T-helper 1 cell (primary cell): ENCODE measurements at places on chromosomes 7 and 10.

GRCh38 chr7:34596887-34597286 lies 61.1 kb upstream of the NPSR1 start:
- no peak for DNase-seq

- DNase-seq: no peak
These were observed 976 bp downstream of the NAT16 start for GRCh38 chr7:101179117-101179516.

GRCh38 chr7:157425137-157425731 lies 88.4 kb downstream of the DNAJB6 start:
- DNase-seq: no peak

- DNase-seq: no peak
These were observed 900.6 kb downstream of the KCNMA1 start for GRCh38 chr10:76736815-76737618.

DNA sequence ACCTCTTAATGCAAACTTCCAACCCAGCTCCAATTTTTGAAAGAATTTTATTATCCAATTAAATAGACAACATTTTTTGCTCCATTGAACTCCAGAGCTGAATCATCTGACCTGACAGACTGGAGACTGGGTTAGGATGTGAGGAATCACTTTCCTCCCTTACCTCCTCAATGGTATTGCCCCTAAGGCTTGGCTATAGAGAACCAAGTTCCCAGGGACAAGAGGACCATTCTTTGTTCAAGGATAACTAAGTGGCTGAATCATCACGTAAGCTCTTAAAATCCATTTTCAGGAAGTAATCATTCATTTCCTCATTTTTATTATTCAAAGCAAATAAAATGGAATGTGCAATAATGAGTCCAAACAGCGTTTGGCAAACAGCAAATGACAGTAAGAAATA lies 335.1 kb downstream of the GATA3 start:
- DNase-seq: no peak

- no peak for DNase-seq
These were observed 48.1 kb upstream of the WNT16 start for GRCh38 chr7:121280656-121281055.

GRCh38 chr10:89210794-89211425 lies 3.8 kb upstream of the CH25H start:
- no peak for DNase-seq

- DNase-seq: no peak
These were observed 260.4 kb downstream of the SEMA3A start for GRCh38 chr7:83934118-83934734.

- no peak for DNase-seq
These were observed 34.4 kb upstream of the AGR3 start for GRCh38 chr7:16916105-16916639.

DNA sequence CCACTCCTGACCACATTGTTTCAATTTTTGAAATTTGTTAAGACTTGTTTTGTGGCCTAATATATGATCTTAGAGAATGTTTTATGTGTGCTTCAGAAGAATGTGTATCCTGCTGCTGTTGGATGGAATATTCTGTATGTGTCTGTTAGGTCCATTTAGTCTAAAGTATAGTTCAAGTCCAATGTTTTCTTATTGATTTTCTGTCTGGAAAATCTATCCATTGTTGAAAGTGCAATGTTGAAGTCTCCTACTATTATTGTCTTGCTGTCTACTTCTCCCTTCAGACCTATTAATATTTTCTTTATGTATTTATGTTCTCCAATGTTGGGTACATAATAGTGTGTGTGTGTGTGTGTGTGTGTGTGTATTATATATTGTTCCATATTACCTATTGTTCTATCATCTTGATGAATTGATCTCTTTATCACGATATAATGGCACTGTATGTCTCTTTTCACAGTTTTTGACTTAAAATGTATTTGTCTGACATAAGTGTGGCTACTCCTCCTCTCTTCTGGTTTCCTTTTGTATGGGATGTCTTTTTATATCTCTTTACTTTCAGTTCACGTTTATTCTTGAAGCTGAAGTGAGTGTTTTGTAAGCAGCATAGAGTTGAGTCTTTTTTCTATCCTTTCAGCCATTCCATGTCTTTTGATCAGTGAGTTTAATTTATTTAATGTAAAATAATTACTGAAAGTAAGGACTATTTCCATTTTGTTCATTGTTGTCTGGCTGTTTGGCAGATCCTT lies 61.3 kb downstream of the AKR1D1 start:
- no peak for DNase-seq

DNA sequence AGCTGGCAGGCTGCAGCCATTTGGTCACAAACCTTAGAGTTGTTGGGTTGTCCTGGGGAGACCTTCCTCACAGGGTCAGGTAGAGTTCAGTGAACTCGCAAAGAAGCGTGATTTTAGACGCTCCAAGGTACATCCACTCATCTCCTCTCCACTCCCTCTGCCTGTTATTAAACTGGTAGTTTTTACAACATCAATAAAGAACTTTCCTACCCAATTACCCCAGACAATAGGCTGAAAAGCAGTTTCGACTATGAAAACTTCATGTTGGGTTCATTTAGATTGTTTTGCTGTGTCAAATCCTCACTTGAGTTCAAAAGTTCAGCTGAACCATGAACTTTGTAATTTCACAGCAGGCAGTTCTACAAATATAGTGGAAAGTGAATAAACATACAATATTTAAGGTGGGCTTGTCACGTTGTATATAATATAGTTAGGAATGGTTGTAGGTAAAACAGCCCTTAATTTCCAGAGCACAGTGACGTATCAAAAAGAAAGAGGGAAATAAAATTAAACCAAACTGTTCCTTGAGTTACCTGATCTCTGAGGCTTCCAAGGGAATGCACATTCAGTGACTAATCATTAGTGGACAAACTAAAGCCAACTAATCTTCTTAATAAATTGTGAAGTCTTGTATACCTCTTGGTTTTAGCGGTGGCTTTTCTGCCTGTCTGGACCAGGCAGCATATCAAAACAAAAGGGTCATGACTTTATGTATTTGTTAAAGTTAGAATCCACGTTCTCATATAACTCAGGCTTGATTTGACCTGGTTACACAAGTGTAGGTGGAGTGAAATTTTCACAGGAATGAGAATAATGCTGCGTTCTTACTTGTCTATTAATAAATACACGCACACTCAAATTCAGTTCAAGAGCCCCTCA lies 100.5 kb downstream of the CYP26A1 start:
- DNase-seq: no peak

DNA sequence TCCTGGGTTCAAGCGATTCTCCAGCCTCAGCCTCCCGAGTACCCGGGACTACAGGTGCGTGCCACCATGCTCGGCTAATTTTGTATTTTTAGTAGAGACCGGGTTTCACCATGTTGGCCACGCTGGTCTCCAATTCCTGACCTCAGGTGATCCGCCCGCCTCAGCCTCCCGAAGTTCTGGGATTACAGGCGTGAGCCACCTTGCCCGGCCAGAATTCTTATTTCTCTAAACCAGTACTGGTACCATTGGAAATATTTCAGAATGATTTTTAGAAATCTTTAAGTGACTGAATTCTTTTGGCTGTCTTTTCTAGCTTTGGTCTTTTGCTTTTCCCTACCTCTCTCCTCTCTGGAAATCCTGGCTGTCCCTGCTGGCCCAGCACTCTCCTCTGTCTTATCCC lies 2.8 kb downstream of the GNAI1 start:
- no peak for DNase-seq

DNA sequence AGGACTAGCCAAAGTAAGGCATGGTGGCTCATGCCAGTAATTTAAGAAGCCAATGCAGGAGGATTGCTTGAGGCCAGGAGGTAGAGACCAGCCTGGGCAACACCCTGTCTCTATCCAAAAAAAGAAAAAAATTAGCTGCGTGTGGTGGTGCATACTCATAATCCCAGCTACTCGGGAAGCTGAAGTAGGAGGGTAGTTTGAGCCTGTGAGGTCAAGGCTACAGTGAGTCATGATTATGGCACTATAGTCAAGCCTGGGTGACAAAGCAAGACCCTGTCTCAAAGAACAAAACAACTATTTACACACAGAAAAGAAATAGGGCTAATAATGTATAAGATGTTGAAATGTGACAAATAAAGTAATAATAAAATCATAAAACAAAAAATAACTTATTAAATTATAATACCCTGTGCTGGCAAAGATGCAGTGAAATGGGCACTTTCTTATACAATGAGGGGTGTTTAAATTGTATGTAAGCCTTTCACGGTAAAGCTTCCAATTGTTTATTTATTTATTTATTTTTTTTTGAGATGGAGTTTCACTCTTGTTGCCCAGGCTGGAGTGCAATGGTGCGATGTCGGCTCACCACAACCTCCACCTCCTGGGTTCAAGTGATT lies 175.2 kb downstream of the TPST1 start:
- no peak for DNase-seq

- DNase-seq: no peak
These were observed 51.7 kb upstream of the NANOS1 start for GRCh38 chr10:118977835-118978234.

- no peak for DNase-seq
These were observed 1.5 kb downstream of the TAS2R41 start for GRCh38 chr7:143479055-143479766.

- no peak for DNase-seq
These were observed 304.5 kb upstream of the LRRN3 start for GRCh38 chr7:110786328-110786965.

DNA sequence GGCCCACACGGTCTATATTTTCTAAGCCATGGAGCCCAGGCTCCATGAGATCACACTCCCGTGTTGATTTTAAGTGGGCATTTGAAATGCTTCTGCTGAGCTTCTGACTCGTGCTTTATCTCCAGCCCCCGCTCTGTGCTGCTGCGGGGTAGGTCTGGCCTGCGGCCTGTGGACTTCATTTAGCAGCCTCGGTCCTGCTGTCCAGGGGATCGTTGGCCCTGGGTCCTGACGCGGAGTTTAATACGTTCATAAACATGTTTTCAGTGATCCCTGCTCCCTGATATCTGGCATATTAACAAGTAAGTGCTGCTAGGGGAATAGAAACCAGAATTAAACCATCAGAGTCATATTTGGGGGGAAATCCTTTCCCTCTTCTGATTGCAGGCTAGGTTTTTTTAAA lies 540.3 kb upstream of the MGMT start:
- no peak for DNase-seq

GRCh38 chr7:711093-711921 lies 15.2 kb upstream of the DNAAF5 start:
- DNase-seq: no peak

DNA sequence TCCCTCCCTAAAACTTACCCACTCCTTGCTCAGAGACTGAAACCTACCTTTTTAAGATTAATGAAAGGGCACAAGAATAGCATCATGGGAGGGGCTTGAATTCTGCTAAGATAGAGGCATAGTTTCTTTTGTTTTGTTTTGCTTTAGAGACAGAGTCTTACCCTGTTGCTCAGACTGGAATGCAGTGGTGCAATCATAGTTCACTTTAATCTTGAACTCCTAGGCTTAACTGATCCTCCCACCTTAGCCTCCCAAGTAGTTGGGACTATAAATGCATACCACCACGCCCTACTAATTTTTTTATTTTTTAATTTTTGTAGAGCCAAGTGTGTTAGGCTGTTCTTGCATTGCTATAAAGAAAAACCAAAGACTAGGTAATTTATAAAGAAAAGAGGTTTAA lies 17.7 kb upstream of the DNMBP start:
- DNase-seq: no peak

DNA sequence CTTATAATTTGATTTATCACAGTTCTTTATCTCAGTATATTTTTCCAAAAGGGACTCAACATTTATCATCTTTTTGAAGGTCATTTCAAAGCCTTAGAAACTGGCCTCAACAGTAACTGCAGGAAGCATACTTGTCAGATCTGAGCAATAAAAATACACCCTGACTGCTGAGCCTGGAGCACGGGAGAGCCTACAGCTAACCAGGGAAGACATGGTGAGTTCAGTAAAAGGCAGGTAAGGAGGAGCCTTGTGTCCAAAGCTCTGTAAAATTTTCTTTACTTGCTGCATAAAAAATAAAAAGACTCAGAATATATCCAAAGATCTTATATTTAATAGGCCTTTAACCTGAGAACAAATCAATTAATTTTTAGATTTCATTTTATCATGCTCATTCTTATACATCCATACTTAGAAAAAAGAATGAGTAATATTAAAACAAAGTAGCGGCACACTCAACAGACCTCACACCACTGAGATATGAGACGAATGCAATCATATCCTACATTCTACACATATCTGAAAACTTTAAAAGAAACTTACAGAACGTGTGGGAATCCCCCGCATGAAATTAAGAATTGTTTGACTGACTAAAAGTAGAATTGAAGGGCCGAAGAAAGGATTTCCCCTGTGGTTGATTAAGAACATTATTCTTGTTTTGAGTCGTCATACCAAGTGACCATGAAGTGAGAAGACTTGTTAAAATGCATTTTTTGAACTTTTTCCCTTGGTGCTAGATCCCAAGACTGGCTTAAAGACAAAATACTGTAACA lies 296.4 kb upstream of the MKLN1 start:
- DNase-seq: no peak

GRCh38 chr10:42753126-42753506 lies 29.5 kb upstream of the BMS1 start:
- DNase-seq: peak; percentile 59

DNA sequence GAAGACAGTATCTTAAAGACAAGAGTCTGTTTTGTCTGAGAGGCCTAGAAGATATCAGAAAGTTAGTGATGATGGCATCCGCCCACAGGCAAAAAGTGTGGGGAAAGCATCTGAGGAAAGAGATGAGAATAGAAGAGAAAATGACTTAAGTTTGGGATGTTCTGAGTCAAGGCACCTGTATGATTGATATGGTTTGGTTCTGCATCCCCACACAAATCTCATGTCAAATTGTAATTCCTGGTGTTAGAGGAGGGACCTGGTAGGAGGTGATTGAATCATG lies 568.2 kb upstream of the MGMT start:
- DNase-seq: no peak

- DNase-seq: no peak
These were observed 40.5 kb downstream of the TBATA start for GRCh38 chr10:70744617-70745143.

GRCh38 chr10:128567551-128567950 lies 441.3 kb upstream of the MKI67 start:
- DNase-seq: no peak

- no peak for DNase-seq
These were observed 402.4 kb downstream of the SEMA3D start for GRCh38 chr7:84784450-84784849.

DNA sequence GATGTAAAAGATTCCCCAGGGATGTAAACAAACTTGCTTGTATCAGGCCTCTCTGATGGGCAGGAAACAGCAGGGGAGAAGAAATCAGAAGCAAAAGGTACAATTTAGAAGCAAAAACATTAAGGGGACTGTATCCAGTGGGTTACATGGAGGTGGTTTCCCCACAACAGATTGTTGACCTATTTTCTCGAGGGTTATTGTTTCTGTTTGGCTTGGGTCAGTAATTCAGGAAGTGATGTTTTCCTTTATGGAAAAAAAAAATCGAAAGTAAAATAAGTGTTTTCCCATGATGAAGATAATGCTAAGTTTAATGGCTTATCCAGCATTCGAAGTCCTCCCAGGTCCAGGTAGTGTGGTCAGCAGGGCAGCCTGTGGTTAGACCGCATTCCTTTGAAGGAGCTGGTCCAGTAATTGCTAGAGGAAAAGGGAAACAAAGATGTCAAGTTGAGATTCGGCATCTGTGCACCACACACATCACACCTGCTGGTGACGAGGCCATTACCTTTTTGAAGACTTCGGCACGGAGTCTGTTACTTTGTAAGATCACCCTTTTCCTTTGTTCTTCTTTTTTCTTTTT lies 37.3 kb upstream of the ADAM12 start:
- no peak for DNase-seq
